ENCODE measurements at places on chromosomes 7 and 10. TPM values are rescaled to one million over a fixed set of nuclear protein-coding genes. Genes with fewer than 3 reads are reported as not detected.

DNA sequence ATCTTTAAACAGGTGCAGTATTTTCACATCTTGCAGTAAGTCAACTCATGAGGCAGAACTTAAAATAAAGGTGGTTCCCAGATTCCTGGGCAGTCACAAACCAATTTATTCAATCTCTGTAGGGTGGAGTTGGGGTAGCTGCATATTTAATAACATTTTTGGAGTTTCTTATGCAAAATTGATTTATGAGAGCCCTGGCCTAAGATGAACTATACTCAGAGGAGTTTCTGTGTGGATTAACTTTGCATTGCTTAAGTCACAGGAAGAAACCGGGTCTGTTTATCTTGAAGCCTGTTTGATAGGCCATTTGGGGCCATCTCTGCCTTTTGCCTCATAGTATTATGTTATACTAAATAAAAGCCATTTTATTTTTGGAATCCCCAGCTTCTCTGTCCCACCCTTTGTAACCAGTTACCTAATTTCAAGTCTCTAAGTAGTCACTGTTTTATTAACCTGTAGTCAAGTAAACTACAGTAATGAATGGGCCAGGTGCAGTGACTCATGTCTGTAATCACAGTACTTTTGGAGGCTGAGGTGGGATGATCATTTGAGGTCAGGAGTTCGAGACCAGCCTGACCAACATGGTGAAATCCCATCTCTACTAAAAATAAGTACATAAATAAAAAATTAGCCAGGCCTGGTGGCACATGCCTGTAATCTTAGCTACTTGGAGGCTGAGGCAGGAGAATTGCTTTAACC, 104.4 kb upstream of the FAM3C start:
- DNase-seq: no peak

DNA sequence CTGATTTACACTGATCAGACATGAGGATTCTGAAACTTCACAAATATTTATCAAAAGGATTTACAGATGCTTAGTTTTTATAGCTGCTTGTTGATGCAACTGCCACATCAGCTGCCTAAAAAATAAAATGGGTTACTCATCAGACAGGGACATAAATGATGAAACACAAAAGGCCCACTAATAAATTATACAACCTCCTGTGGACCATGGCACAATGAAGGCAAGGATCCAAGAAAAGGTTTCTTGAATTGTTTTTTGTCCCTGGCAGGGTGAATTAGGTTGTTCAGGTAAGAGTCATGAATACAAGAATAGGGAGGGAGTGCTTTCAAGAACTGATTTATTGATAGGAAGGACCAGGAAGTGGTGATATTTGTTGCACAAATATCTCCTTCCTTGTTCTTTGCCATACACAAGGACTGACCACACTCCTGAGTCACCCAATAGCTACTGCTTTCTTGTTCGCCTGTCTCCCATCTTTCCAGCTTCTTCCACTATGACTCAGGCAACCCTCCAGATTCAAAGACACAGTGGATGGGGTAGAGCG, 234.5 kb downstream of the AHR start:
- DNase-seq: peak; percentile 97

GRCh38 chr7:19294619-19295018, 149.4 kb upstream of the FERD3L start:
- DNase-seq: peak; percentile 84

- no peak for DNase-seq
Measured at GRCh38 chr10:89399956-89400355, 7.5 kb downstream of the IFIT1 start.

GRCh38 chr7:2597273-2597640, 34.5 kb upstream of the TTYH3 start:
- no peak for DNase-seq

DNA sequence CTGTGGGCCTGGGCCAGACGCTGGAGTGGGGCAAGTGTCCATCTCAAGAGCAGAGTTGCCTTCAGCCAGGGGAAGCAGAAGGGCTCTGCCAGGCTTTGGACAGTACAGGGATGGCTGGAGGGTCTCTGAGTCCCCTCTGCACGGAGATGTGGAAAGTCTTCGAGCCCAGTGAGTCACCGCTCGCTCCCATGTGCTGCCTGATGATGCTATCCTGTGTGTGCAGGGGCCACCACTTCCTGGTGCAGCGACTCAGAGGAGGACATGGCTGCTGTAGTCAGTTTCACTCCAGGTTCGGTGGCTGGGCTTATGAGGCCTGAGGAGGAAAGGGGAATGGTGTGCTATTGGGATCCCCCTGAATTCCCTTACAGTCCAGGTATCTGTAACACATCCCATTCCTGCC, 6.0 kb downstream of the ADCYAP1R1 start:
- no peak for DNase-seq

GRCh38 chr10:17781856-17782255, 27.3 kb upstream of the MRC1 start:
- no peak for DNase-seq

Gene SEMA3E
- total RNA-seq: 0.43 TPM

DNA sequence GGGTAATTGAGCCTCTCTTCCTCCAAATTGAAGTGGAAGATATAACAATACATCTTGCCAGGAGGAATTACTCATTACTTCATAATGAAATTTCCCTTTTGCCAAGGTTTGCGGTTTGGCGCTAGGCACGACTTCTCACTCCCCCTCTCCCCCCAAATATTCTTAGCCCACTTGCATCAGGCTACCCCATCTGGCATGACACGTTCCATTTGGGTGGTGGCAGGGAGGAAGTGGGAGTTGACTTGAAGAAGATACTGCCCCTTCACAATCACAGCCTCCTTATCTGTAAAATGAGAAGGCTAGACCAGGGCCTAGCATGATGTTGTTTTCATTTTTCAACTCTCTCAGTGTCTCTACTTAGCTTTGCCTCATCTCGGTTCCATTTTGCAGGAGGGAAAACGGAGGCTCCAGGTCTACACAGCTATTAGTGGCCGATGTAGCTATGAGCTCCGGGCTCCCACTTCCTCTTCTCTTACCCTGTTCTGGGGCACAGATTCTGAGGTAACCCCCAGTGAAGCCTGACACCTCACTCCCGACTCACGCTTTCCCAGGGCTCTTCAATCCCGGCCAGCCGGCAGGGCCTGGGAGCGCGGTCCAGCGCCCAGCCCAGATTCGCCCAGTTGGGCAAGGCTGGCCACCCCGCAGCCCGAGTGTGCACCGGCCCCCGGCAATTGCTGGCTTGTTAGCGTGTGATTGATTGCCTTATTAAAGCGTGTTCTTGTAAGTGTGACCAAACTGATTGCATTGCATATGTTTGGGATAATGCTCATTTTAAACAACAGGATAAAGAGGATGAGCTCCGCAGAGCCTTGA, 6.5 kb downstream of the EVX1 start:
- no peak for DNase-seq

- no peak for DNase-seq
Measured at GRCh38 chr7:30176463-30177109, 41.8 kb downstream of the MTURN start.

DNA sequence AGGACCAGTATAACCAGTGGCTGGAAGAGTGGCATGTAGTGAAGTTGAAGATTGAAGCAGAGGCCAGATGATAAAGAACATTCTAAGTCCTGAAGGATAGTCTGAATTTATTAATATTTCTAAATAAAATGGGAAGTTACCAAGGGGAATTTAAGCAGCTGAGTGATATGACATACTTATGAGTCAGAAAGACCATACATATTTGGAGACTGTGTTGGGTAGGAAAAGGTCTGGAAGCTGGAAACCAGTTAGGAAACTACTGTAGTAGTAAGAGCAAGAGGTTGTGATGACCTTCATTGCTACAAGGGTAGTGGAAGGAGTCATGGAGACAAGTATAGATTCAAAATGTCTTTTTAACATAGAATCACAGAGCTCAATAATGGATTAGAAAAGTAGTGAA, 752.3 kb downstream of the SUGCT start:
- no peak for DNase-seq

GRCh38 chr10:24344279-24344678, 135.3 kb downstream of the KIAA1217 start:
- DNase-seq: peak; percentile 68

Data from fibroblast of villous mesenchyme (primary cell).